ENCODE measurements at places on chromosomes 13 and 19.

DNA sequence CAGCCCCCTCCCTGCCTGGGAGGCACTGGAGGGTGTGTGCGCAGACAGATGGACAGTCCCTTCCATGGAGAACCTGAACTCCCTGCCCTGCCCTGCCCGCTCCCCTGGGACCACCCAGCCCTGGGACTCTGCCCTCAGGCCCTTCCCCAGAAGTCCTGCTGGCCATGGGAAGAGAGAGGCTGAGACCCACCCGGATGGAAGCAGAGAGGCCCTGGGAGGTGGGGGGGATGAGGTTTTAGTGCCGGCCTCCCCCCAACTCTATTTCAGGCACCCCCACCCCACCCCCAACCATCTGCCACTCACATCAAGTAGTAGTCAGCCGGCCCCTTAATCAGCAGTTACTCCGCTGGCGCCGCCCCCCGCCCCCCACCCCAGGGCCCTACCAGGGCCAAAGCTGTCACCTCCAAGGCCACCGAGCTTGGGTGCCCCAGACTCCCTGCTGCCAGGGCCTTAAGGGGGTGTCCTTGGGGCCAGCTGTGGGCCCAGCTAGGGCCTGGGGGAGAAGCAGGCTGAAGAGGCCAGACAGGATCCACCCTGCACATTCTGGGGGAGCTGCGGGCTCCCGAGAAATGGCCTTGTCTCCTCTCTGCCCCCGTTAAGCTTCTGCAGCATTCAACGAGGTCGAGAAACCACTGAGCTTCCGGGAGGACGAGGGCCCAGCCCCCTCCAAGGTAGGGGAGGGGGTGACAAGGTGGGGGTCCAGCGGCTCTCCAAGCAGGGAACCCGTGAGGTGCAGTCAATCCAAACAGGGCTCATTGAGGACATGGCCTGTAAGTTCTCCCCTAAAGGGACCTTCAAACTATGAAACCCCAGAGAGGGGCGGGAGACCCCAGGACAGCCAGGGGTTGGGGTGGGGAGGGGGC lies 17.4 kb downstream of the NMRK2 start:
- no peak for DNase-seq

- no peak for DNase-seq
Observed at GRCh38 chr19:8429044-8429443, 15.7 kb upstream of the HNRNPM start.

- peak; percentile 42 for DNase-seq
Observed at GRCh38 chr13:24997367-24997967, 98.5 kb upstream of the PABPC3 start.

DNA sequence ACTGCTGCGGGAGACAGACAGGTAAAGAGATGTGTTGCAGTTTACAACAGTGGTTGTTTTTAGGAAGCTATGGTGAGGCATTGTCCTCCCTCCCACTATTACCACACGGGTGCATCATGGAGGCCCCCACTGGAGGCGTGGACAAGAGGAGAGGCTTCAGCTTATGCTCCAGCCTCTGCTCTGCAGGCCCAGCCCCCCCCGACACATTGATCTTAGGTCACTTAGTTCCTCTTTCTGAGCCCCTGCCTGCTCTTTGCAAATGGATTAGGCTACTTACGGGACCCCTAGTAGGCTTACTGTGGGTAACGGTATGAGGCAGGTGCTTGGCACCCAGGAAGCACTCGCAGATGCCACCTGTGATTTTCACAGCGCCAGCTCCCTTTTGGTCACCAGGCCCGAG lies 123.9 kb downstream of the SLC7A1 start:
- no peak for DNase-seq

DNA sequence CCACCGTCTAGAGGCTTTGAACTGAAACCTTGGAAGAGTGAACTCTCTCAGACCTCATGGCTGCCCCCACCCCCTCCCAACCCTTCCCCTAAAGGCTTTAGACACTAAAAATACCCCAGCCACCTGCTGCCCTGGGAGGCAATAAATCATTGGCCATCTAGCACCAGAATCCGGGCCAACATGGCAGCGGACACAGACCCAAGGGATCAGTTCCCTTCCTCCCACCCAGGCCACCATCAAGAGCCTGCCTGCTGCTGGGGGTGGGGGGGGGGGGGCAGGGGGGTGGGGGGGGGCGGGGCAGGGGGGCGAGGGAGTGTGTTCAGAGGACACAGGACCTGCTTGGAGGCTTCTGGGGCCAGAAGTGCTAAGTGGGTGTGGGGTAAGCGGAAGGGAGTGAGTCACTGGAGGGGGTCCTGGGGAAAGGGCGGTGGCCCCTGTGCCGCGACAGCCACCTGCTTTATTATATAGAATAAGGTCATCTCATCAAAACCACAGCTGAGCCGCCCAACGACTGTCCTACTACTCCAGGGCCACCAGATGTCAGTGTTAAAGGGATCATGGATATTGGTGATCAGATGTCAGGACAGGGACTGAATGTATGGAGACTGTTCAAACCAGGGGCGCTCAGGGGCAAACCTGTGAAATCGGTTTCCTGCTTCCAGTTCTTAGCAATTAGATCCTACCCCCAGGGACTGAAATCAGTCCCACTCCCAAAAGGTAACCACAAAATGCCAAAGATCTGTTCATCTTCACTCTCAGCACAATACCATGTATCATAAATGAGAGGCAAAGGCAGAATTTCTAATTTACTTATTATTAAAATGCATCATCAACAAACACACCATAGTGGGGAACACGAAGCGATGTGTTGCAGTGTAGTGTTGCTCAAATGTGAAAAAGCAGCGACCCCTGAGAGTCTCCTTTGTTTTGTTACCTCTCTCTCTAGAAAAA lies 24.3 kb downstream of the ARL11 start:
- DNase-seq: peak; percentile 19

- DNase-seq: no peak
Observed at GRCh38 chr13:38308736-38309135, 40.9 kb upstream of the UFM1 start.

- no peak for DNase-seq
Observed at GRCh38 chr19:23509686-23510450, 114.6 kb upstream of the ZNF91 start.

- no peak for DNase-seq
Observed at GRCh38 chr13:19158006-19158405, 23.6 kb downstream of the TUBA3C start.

DNA sequence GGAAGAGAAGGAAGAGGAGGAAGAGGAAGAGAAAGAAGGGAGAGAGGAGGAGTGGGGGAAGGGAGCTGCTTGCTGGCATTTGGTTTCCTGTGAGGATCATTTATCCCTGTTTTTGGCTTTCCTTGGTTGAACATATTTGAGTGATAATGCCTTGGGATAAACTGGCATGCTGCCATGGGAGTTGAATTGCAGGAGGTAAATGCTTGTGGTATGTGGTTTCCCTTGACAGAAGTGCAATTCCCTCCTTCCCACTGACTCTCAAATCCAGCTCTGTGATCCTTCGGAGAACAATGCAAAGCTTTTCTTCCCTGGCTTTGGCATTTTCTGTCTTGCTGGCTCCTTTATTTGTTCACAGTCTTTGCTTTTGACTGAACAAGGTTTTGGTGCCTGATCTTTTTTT lies 27.2 kb upstream of the CBY2 start:
- no peak for DNase-seq

DNA sequence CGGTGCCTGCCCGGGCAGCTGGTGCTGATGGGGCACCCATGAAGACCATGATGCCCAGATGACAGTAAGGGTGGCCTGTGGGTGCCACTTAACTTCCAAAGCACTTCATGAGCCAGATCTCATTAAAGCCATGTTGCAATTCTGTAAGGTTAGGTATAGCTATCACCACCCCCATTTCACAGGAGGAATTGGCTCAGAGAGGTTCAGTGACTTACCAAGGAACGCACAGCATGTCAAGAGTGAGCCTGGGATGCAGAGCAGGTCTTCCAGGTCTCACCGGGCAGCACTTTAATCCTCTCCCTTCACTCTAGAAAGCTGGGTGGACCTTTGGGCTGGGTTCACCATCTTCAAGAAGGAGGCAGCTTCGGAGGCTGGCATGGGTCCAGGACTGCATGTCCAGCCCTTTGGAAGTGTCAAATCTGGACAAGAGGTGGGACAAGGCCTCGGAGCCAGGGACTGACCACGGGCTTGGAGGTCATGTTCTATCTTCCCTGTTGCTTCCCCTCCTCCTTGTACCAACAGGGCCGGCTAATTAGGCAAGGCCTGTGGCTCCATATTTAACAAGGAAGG lies 189.8 kb downstream of the URI1 start:
- no peak for DNase-seq

DNA sequence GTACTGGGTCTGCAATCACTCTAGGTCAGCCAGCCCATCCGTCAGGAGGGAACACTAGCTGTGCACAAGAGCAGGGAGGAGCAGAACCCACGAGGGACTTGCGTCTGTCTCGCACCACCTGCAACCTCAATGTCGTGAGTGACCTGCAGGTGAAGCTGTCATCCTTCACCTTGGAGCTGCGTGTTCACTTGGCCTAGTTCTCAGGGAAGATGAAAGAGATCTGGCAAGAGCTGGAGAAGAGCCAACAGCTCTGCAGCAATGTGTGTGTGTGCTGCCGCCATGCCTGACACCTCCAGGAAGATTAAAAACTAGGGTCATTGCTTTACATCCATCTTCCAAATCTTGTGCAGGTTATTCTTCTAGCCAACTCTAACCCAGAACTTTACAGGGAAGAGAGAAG lies 117.6 kb upstream of the MRI1 start:
- no peak for DNase-seq

GRCh38 chr13:99738626-99739025 lies 232.9 kb downstream of the ZIC5 start:
- no peak for DNase-seq

DNA sequence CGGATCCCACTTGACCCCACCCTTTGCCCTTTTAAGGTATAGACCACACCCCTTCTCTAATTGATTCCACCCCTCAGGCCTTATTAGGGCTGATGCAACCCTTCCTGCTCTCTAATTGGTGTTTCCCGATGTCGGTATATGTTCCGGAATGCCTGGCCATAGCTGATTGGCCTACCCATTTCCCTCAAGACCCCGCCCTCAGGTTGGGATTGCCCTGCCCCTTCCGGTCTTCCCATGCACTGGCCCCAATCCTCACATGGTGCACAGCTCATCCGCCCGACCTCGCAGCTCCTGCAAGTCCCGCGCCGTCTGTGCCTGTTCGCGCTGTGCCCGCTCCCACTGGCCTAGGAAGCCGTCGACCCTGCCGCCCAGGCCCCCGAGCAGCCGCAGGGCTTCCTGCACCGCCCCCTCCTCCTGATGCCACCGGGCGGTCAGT lies 18.1 kb downstream of the TSKS start:
- DNase-seq: no peak

GRCh38 chr19:52692431-52693008 lies 42.3 kb downstream of the ZNF611 start:
- no peak for DNase-seq

DNA sequence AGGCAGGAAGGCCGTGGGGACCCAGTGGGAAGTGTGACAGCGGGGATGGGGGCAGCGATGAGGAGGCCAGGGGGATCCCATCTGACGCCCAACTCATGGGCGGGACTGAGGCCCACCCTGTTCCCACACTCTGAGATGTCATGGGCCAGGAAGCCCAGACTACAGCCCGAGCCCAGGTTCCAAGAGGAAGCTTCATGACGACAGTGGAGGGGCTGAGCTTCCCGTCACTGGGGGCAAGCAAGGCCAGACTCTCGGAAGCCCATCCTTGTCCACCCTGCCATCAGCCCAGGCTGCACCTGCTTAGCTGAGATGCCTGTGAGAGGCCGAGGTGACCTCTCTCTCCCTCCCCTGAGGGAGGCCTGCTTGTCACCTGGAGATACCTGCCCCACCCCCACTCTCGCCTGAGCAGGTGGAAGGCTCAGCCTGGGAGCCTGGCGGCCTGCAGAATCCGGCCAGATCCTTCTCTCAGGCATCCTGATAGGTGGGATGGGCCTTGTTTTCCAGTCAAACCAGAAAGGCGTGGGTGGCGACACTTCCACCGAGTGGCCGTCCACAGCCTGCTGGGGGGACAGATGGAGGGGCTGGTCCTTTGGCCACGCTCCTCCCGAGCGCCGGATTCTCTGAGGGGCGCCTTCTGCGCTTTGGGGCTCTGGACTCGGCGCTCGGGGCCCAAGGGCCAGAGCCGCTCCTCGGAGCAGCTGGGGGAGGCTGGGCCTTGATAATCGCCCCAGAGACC lies 4.8 kb downstream of the ZBTB7A start:
- no peak for DNase-seq

DNA sequence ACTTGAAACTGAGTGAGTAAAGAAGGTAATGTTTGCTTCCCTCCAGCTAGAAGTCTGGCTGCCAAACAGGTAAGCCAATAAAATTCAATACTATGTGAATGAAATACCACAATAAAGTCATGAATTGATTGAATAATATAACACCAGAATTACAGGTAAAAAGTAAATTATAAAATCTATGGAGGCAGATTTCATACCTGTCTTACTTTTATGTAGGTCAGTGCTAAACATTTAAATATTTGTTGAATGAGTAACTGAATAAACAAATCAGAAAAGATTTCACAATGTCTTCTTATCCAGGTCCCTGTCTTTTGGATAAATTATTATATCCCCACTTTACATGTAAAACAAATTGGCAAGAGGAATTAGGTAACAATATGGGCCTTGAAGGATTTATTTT lies 62.7 kb downstream of the MICU2 start:
- DNase-seq: no peak

- no peak for DNase-seq
Observed at GRCh38 chr13:45781553-45782326, 69.8 kb downstream of the SIAH3 start.

All from CD4-positive, alpha-beta T cell treated with Interleukin-21 for 1 hour (primary cell).